Stimulated activated CD4-positive, alpha-beta T cell treated with anti-CD3 and anti-CD28 coated beads, Interleukin-1b, Interleukin-23, amount 100 ng/mL, for 1 hour (primary cell): ENCODE measurements at places on chromosomes 13 and 19.

- no peak for DNase-seq
Measured at GRCh38 chr13:111947026-111947810, 119.7 kb upstream of the SOX1 start.

DNA sequence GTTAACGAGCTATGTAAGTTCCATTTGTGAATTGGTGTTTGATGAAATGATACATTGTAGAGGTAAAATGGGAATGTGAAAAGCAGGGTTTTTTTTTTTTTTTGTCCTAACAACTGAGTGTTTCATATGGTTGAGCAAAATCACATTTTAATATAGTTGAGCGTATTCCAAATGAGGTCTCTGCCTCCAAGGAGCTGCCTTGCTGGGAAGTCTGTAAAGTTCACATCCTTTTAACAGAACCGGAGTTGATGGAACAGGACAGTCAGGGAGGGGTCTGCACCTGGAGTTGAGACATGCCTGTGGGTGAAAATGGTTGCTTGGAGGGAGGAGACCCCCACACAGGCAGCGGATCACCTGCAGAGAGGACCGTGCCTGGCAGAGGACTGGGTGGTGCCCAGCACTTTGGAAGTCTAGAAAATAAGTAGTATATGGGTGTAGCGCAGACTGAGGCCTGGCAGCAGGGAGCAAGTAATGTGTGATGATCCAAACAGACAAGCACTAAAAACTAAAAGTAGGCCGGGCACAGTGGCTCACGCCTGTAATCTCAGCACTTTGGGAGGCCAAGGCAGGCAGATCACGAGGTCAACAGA, 75.2 kb upstream of the UBAC2 start:
- no peak for DNase-seq

GRCh38 chr13:105805892-105806627, 729.4 kb downstream of the EFNB2 start:
- DNase-seq = no peak

DNA sequence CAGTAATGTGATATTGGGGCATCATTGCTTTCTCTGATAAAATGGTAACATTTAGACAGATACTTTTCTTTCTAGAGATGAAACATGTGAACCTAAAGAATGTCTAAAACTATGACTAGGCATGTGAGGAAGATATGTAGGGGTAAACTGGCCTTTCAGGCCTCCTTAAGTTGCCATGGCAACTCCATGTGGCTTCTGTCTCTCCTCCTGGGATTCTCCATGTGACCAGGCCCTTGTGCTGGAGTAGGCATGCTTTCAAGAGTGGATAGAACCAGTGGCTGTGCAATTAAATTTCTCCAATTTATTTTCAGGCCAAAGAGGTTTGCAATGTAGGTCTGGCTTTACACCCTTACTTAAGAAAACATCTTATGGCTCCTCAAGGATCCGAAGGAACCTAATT, 130.8 kb downstream of the OLFM4 start:
- DNase-seq = no peak

DNA sequence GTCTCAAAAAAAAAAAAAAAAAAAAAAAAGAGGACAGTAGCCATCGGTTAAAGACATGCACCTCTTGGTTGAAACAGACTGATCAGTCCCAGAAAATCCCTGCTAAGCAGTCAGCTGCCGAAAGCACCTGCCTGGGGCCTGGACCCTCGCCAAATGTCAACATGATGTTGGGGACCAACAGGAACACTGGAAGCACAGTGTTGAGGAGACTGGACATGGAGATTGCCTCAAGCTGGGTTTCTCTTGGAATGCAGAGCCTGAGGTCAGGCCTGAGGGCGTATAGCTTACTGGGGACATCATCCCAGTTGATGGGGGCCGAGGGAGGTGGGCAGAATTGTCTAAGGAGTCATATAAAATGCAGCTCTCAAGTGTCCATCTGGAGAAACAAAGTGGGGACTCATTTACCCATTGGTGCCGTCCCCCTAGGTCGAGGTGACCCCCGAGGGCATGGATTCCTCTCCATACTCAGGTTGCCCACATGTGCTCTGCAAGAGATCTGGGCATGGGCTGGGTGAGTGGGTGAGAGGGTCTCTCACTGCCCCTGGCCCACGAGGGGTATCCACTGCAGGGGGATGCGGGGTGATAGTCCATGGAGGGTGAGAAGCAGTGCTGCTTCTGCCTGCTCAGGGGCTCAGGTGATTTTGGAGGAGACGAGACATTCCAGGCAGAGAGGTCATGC, 164.5 kb downstream of the URI1 start:
- no peak for DNase-seq

DNA sequence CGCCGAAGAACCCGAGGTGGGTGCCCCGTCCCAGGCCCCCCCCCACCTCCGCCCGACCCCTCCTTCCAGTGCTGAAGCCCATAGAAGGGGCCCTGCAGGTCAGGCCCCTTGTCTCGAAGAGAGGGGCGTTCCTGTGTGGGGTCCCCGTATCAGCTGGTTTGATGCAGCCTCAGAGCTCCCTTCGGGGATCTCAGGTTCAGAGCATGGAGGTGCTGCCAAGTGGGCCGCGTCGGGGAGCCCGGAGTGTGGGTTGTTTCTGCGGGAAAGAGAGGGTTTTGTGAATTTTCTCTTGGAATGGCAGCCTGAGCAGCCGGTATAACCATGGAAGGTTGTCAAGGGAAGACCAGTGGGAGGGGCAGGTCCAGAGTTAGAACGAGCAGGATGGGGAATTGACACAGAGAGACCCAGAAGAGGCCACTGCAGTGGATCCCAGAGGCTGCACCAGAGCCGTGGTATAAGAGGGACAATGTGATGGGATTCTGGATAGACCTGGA, 384 bp downstream of the TRAPPC2B start:
- no peak for DNase-seq

DNA sequence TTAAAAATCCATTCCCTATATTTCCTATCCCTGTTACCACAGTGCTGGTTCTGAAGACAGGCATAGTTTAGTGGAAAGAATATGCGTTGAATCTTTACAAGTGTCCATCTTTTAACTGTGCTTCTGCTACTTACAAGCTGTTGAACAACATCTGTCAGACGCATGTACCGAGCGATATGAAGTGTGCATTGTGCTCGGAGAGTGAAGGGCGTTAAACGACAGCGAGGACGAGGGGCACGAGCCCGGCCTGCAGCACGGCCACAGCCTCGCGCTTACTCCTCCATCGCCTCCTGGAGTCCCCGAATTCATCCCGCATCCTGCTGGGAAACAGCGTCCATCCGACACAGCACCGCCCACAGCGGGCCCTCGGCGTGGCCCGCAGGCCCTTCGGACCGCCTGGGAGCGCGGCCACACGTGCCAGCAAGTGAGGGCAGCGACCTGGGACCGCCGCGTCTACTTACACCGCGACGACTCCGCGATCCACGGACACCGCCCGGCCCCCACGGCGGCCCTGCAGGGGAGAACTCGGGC, 514 bp downstream of the PCID2 start:
- DNase-seq = no peak

- no peak for DNase-seq
Measured at GRCh38 chr19:2070436-2070827, 19.4 kb upstream of the MKNK2 start.

- no peak for DNase-seq
Measured at GRCh38 chr13:53953183-53953582, 924.6 kb downstream of the OLFM4 start.

GRCh38 chr13:78326633-78327032, 276.7 kb downstream of the POU4F1 start:
- DNase-seq = no peak

DNA sequence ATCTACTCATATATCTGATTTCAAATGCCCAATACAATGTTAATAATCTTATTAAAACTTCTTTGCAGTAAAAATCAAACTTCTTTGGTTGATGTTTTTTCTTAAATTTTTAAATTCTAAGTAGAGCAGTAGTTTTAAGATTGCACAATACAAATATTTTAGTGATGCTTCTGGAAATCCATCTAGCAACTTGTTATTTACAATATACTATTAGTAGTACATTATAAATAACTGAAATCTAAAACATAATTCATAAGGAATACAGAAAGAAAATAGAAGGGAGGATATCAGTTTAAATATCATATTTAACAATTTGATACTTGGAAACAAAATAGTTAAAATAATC, 569.7 kb downstream of the PCDH9 start:
- no peak for DNase-seq

GRCh38 chr13:110400786-110401533, 93.9 kb downstream of the COL4A2 start:
- no peak for DNase-seq

GRCh38 chr13:109998684-109999533, 212.5 kb upstream of the IRS2 start:
- no peak for DNase-seq

- no peak for DNase-seq
Measured at GRCh38 chr19:50924586-50924985, 13.4 kb upstream of the KLK4 start.

DNA sequence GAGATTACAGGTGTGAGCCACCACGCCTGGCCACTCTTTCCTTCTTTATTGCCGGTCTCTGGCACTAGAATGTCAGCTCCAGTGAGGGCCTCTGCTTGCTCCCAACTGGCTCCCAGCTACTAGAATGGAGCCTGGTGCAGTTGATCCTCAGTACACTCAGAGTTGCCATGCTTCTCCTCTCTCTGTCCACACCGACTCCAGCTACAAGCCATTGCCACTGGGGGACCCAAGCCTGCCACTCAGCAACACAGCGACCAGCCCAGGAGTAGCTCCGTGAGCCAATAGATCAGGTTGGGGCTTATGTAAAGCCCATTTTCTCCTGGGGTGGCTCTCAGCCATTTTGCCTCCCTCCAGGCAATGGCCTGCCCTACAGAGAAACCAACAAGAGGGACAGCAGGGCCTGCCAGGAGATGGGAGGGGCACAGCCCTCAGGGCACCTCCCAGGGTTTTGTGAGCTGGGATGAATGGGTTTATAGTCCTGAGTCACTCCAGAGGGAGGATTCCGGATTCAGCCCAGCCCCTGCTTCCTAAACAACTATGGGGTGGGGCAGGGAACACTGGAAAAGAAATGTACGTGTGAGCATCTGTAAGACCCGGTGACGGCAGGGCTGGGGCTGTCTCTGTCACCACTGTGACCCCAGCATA, 36.5 kb downstream of the OPA3 start:
- DNase-seq = no peak

DNA sequence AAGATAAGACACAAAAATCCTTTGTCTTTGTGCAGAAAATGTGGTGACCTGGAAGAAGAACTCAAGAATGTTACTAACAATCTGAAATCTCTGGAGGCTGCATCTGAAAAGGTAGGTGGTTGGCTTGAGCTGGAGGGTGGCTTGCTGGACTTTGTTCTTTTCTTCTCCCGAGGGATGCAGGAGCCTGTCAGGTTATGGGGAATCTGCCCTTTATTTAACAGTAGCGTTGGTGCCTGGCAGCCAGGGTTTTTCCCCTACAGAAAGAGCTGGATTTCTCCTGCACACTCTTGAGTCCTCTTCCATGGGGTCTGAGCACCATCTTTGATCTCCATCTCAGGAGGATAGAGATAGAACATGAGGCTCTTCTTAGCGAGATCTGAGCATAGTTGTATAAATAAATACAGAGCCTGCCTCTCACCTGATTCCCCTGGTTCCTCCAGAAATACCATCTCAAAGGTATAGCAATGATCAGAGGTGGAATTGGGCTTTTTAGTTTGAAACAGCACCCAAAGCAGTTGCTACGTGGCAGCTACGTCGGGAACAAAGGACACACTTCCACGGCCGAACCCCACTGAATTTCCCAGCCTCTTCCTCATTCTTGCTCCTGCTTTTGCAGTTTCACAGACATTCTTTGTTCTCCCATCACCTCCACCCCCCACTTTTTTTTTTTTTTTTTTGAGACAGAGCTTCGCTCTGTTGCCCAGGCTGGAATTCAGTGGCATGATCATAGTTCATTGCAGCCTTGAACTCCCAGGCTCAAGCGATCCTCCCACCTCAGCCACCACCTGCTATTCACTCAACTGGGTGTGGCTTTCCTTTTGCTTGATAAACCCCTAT, 12.9 kb downstream of the TPM4 start:
- no peak for DNase-seq

DNA sequence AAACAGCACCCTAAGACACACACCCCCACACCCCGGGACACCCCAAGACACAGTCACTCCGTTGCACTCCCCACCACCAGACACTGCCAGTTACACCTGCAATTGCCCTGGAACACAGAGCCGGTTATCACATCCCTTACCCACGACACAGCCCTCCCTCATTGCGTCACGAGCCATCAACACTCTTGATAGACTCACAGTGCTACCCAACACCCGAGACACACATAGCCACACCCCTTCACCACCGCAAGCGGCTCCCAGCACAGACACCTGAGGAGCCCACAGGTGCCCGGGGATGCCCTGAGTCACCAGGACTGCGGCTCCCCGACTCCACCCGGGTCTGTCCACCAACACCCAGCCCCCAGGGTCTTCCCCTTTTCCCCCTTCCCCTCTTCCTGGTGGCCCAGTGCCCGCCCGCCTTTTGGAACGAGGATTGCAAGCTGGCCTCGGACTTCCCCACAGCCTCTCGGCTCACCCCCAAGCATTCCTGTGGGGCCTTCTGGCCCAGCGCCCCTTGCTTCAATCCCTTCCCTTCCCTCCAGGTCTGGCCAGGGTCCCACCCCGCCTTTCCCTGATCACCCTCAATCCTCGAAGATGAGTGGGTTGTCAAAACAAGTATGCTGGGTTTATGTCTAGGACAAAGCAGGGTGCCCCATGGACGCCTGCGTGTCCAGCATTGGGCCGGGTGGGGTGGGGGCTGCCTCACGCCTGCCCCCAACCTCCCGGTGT, 1.7 kb upstream of the PTGER1 start:
- no peak for DNase-seq

GRCh38 chr19:5083547-5083965, 114.6 kb downstream of the KDM4B start:
- DNase-seq = no peak

DNA sequence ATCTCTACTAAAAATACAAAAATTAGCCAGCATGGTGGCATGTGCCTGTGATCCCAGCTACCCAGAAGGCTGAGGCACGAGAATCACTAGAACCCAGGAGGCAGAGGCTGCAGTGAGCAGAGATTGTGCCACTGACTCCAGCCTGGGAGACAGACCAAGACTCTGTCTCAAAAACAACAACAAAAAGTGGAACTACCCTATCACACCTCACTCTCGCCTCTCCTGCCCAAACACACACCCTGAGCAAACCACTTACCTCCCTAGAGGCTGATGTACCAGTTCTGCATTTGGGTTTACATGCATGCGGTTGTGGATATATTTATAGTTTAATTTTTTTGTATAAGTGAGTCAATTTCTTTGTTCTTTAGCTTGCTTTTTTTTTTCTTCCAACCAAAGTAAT, 7.7 kb upstream of the PTOV1 start:
- DNase-seq = no peak

DNA sequence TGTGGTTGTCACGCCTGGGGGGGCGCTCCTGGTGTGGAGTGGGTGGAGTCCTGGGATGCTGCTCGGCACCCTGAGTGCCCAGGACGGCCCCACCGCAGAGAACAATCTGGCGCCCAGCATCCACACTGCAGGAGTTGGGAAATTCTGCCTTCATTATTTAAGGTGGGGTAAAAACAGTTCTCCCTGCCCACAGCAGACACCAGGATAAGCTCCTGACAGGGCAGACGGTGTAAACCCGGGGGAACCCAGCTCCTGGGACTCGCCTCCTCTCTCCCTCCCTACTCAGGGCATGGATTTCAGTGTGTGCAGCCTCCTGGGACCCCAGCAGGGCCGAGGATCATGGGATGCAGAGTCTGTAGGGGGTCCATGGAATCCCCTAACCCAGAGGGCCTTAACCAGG, 7.7 kb upstream of the WDR18 start:
- no peak for DNase-seq
